Fibroblast of skin of left biceps (primary cell): ENCODE measurements at places on chromosomes 12 and 14.

GRCh38 chr14:94394581-94395207 lies 6.3 kb upstream of the SERPINA1 start:
- no peak for DNase-seq

- DNase-seq, result no peak
These were observed 55.1 kb downstream of the RPH3A start for GRCh38 chr12:112846619-112847018.

DNA sequence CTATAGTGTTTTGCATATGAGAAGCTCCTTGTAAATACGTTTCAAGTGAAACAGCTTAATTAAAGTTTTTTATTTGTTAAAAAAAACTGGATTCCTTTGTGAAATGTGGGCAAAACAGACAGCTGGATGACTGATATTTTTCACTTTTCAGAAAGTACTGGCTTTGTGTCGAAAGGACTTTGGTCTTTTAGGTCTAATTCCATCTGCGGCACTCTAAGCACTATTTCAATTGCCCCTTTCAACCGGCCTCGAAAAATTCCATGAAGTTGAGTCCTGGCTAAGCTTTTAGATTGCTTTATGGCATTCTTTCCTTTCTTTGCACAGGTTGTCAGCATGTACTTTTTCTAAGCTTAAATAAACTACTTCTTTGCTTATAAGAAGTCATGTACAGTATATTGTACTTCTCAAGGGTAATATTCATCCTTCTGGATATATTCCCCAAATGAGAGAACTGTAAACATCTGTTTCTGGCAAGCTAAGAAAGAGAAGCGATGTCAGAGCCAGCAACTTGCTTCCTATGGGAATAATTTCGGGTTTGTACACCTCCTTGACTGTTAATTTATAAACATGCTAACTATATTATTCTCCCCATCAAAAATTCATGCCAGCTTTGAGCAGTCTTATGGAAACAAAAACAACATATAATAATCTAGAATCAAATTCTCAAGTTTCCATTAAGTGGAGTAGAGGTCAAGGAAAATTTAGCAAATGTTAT lies 611.3 kb downstream of the ETNK1 start:
- no peak for DNase-seq

DNA sequence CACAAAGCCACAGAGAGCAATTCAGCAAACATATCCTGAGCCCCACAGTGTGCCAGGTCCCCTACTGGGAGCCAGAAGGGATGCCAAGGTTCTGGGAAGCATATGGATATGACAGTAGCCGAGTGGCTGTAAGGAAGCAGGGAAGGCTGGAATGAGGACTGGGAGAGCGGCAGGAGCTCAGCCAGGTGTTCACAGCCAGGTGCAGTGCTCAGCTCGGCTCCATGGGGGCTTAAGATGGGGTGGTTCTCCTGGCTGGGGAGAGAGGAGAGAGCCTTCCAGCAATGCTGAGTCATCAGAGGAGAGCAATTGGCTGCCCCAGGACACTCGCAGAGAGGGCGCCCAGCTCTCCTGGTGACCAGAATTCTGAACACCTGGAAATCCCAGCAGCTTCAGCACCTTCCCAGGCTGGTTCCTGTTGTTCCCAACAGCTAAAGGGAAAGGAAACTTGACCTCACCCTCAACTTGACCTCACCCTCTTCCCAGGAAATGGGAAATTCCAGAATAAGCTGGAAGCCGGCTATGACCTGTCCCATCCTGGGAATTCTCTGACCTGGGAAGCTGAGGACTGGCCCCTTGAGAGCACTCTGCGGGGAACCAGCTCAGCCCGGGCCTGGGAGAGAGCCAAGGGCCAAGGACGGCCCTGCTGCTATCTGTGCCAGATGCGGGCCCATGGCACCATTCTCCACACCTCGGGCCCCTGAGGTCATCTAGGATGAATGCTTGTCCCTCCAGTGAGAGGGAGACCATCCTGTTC lies 34.6 kb downstream of the SLC6A12 start:
- no peak for DNase-seq

- no peak for DNase-seq
These were observed 340.2 kb downstream of the SEC23A start for GRCh38 chr14:38762845-38763244.

- no peak for DNase-seq
These were observed 141.2 kb upstream of the PARP11 start for GRCh38 chr12:4014444-4014843.

GRCh38 chr14:22532345-22533056 lies 56.5 kb downstream of the DAD1 start:
- peak; percentile 37 for DNase-seq

GRCh38 chr14:67571991-67572323 lies 28.1 kb downstream of the PIGH start:
- no peak for DNase-seq

GRCh38 chr14:59811073-59811472 lies 59.5 kb downstream of the RTN1 start:
- DNase-seq, result no peak

GRCh38 chr14:45621731-45622130 lies 368.7 kb upstream of the MIS18BP1 start:
- DNase-seq, result no peak

DNA sequence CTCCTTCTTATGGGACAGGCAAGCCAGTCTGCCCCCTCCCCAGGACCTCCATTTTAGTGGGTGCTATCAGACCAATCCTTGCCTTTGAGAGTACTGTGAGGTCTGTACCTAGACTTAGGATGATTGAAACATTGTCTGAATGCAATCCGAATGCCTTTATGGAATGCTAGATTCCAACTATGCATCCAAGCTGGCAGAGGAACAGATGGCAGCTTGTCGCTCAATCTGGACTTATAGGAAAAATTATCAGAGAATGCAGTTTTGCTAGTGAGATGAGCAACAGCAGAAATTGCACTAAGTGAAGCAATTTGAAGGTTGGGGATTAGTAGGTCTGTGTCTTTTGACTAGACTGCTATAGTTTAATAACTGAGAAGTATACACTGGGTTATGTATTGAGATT lies 109.1 kb downstream of the DYRK2 start:
- DNase-seq, result no peak

DNA sequence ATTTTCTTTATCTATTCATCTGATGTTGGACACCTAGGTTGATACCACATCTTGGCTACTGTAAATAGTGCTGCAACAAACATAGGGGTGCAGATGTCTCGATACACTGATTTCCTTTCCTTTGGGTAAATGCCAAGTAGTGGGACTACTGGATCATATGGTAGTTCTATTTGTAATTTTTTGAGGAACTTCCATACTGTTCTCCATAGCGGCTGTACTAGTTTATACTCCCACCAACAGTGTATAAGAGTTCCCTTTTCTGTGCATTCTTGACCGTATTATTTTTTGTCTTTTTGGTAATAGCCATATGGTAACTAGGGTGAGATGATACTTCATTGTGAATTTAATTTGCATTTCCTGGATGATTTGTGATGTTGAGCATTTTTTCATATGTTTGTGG lies 71.8 kb downstream of the LRP6 start:
- no peak for DNase-seq

GRCh38 chr12:109729801-109730200 lies 16.2 kb downstream of the FAM222A start:
- no peak for DNase-seq

GRCh38 chr14:98742001-98742400 lies 530.0 kb downstream of the BCL11B start:
- DNase-seq, result no peak

GRCh38 chr14:105439710-105440553 lies 20.3 kb downstream of the MTA1 start:
- DNase-seq, result no peak

- DNase-seq, result no peak
These were observed 330.6 kb upstream of the FBXO33 start for GRCh38 chr14:39762576-39763401.

DNA sequence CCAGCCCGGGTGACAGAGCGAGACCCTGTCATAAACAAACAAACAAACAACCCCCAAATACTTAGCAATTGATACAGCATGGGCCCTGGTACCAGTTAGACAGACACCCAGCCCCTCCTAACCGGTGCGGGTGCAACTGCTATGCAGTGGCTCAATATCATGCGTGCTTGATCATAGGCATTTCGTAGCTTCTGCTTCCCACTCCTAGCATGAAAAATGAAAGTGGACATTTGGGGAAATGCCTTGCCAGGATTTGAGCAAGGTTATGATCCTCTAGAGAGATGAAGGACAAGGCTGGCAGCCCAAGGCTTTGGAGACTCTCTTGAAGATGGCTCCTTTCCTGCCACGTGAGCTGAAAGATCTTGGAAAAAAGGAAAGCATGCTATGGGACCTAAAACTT lies 13.7 kb downstream of the FGF6 start:
- DNase-seq, result no peak

- DNase-seq, result no peak
These were observed 39.3 kb downstream of the NINJ2 start for GRCh38 chr12:623865-624372.

GRCh38 chr14:55340482-55340881 lies 69.3 kb downstream of the FBXO34 start:
- DNase-seq, result no peak

DNA sequence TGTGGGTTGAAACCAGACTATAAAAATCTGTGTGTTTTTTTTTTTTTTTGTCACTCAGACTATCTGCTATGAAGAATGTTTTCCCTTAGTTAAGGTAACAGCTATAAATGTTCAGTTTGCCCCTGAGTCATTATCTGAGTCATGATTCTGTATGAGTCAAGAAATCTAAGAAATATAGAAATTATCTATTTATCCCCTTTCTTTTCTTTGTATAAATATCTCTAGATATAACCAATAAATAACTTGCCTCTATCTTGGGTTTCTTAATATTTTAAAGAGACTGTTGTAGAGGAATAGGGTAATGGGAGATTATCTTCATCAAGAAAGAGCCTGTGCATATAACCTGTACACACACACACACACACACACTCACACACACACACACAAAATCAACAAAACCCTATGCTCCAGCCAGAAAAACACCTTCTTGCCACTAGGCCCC lies 161.7 kb upstream of the EEA1 start:
- DNase-seq, result peak; percentile 28

GRCh38 chr12:53676656-53677015 lies 753 bp upstream of the ATP5MC2 start:
- DNase-seq, result no peak

DNA sequence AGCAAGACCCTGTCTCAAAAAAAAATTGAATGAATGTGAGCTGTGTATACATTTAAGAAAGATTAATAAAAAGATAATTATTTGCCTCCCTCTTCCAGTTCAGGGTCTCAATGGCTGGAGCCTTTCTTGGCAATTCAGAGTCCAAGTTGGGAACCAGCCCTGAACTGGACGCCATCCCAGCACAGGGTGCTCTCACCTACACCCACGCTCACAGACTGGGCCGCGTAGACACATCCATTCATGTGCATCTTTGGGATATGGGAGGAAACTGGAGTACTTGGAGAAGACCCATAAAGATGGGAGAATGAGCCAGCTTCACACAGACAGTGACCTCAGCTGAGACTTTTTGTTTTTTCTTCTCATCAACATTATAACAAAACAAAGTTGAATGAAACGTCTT lies 6.5 kb downstream of the MAPK1IP1L start:
- no peak for DNase-seq

DNA sequence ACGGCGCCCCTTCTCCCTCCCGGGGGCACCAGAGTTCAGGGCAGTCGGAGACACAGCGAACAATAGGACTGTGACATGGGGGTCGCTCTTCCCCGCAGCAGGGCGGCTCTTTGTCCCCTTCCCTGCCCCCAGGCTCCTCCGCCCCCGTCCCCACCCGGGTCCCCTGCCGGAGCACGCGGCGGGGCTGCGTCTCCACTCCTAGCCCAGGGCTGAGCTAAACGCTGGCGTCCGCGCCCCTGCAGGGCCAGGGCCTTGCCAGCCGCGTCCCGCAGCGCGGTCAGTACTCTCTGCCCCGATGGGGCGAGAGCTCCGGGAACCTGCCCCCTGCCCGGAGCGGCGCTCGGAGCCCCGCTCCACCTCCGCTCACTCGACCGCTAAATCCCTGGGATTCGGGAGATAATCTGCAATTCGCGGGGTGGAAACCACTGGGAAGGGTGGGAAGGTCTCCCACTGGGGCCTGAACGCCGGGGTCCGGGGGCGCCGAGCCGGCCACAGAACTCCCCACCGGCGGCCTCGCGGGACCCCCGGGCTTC lies 825 bp upstream of the CCDC85C start:
- DNase-seq, result no peak

- no peak for DNase-seq
These were observed 22.8 kb upstream of the CRADD start for GRCh38 chr12:93654421-93654820.
